Suppressor macrophage treated with lipopolysaccharide for 4 hours (primary cell): ENCODE measurements at places on chromosomes 6 and 20.
A peak's percentile ranks its signal among the peaks of the same experiment; 100 is the strongest.

DNA sequence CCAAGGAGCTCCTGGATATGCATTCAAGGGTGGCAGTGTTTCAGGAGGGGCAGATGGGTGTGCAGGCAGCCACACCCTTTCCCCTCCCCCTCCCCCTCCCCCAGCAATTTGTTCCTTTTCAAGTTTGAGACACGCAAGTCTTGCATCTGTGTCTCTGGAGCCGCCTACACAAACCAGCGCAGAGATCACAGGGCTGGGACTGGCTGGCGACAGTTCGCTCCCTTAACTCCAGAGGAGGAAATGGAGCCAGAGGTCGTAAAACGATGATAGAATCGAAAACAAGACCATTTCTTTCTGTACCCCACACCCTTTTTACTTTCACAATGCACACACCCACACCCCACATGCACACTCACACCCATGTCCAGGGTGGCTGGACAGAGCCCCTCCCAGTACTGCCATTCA, 163.1 kb downstream of the LY86 start:
- DNase-seq = peak; percentile 90

DNA sequence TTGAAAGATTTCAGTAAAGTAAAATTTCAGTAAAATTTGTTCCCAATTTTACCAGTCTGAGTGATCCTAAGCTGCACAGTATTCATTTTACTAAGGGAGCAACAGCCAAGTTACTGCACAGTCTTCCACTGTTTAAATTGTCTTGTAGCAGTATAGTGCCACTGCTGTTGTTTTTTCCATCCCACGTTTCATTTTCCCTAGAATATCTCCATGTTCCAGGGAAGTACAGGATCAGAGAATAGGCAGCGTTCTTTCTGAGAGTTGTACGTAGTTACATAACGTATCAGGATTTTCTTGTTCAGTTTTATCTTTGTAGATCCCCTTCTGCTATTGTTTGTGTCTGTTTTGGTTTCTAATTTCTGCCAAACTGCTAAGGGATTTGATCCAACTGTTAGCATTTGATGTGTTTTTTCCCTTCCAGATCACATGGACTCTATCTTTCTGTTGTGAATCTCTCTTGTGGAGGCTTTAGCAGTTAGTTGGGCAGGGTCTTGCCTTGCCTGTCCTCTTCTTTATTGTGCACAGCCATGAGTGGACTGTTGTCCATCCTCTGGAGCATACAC, 38.4 kb downstream of the BCKDHB start:
- no peak for DNase-seq

DNA sequence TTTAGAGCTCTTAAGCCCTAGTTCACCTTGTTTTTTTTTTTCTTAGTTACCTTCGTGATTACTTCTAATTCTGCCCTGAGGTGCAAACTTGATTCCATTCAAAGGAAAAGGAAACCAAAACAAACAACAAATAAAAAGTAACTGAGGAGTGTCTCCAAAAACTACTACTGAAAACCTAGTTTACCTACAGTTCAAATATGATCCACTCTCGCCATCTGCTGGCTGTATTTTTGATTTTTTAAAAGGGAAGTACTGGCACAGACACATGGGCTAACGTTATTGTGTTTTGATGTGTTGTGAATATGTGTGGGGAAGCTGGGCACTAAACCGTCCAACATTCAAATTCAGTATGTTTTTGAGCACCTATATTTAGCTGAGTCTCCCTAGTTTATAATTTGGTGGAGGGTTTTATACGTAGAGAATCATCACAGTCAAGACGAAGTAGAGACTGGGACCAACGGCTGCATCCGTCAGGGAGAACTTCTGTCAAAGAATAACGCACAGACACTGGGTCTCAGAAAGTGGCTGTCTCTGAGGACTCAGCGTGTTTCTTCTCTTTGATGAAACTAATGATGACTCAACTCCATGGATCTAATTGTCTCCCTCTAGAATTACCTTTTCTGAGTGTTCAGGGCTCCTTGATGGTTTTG, 373.5 kb upstream of the BTBD3 start:
- DNase-seq = peak; percentile 74

- DNase-seq = no peak
Measured at GRCh38 chr6:41712651-41713103, 22.7 kb downstream of the TFEB start.

GRCh38 chr6:6875818-6876470, 231.8 kb upstream of the RREB1 start:
- peak; percentile 87 for DNase-seq

DNA sequence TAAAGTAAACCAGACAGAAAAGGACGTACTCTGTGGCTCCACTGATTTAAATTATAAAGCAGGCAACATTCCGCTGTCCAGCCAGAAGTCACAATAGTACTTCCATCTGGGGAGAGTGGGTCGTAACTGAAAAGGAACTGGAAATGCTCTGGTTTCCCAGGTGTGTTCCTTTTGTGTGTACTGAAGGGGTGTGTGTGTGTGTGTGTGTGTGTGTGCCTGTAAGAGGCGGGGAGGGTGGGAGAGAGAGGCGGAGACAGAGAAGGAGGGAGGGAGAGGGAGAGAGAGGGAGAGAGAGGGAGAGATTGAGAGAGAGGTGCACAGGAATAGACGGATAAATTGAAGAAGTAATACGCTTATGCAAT, 178.4 kb upstream of the ZNF184 start:
- DNase-seq = no peak

DNA sequence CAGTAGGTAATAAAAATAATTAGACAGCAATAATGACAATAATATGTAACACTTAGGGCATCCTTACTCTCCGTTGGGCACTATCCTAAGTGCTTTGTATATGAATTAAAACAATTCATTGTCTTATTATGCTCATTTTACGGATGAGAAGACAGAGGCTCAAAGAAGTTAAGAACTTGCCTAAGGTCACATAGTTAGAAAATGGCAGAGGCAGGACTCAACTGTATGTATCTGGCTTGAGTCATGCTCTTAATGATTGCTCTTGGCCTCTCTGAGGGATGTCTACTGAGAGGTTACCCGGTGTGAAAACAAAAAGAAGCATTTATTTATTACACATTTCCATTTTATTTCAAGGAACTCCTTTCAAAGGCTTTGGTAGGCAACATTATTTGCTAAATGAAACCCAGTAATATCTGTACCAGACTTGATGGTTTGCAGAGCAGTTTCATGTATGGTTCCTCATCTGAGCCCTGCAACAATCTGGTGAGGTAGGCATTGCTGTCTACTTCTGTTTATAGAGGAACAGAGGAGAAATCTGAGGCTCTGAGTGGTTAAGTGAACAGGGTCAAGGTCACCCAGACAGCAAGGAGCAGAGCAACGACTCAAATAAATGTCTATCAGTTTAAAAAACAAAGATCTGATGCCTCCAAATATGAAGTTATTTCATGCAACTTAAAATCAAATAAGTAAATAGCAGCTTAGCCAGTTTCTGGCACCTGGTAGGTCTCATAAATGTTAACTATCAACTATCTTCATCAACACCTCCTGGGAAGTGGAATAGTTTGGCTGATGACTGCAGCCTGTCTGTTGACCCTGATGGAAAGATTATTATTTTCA, 4.2 kb upstream of the PARD6B start:
- DNase-seq = peak; percentile 45

DNA sequence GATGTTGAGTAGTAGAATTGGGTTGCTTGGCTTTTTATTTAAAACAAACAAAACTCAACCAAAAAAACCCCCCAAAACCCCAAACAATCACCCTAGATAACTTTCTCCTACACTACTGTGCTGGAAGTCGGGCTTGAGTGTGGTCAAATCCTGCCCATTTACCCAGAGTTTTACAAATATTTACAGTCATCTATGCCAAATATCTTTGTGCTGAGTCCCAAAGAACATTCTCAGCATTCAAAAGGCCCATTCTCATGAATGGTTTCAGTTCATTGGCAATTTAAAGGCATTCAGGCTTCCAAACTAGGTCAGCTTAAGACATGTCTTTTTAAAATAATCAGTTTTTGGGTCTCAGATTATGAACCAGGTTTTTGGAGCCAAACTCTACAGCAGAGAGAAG, 1.8 kb downstream of the RNF144B start:
- DNase-seq = no peak

GRCh38 chr6:100899202-100899601, 18.1 kb upstream of the ASCC3 start:
- DNase-seq = no peak

GRCh38 chr20:54650052-54650719, 174.8 kb downstream of the DOK5 start:
- no peak for DNase-seq

GRCh38 chr6:82989736-82990290, 75.8 kb downstream of the UBE3D start:
- DNase-seq = no peak

GRCh38 chr6:3289664-3290055, 30.9 kb downstream of the PSMG4 start:
- DNase-seq = no peak

- no peak for DNase-seq
Measured at GRCh38 chr6:166586424-166587156, at the start of gene RAMACL. TSS of gene RAMACL (minus strand) at chr6:166586678. CDS start at chr6:166586477, 201 bp downstream.

- no peak for DNase-seq
Measured at GRCh38 chr20:62489186-62489931, 13.6 kb upstream of the GATA5 start.

GRCh38 chr6:133939778-133940667, 13.0 kb upstream of the TBPL1 start:
- no peak for DNase-seq

DNA sequence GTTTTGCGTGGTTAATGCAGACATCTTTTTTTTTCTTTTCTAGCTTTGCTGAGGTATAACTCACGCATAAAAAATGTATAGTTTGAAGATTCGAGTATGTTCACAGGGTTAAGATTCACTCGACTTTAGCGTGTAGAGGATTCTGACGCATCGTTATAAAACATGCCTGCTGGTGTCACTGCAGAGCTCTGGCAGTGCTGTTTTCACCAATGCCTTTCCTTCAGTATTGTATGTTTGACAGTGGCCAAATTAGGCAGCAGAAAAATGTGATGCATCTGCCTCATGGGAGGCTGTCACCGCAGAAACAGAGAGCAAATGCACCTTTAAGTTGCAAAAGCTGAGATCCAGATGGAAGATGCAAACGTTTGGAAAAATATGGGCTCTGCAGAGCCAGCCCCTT, 18.0 kb upstream of the SIRPB2 start:
- peak; percentile 63 for DNase-seq

- no peak for DNase-seq
Measured at GRCh38 chr20:35295058-35295457, 2.8 kb upstream of the FAM83C start.

GRCh38 chr6:110392727-110393126, 22.6 kb downstream of the DDO start:
- no peak for DNase-seq

DNA sequence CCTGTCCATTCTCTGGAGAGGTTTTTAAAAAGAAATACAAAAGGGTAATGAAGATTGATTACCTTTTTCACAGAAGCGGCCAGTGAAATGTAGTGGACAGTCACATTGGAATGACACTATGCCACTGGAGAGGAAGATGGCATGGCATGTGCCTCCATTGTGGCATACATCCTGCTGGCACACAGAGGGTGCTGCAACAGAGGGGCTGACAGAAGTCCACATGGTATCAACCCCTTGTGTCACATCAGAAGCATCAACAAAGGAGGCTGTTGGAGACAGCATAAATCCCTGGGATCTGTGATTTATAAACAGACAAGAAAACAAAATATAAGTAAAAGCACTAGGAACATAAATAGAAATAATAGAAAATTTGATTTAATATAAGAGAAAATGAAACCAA, 594.9 kb downstream of the PHF3 start:
- DNase-seq = no peak

GRCh38 chr6:151242420-151242861, 2.7 kb downstream of the AKAP12 start:
- no peak for DNase-seq

DNA sequence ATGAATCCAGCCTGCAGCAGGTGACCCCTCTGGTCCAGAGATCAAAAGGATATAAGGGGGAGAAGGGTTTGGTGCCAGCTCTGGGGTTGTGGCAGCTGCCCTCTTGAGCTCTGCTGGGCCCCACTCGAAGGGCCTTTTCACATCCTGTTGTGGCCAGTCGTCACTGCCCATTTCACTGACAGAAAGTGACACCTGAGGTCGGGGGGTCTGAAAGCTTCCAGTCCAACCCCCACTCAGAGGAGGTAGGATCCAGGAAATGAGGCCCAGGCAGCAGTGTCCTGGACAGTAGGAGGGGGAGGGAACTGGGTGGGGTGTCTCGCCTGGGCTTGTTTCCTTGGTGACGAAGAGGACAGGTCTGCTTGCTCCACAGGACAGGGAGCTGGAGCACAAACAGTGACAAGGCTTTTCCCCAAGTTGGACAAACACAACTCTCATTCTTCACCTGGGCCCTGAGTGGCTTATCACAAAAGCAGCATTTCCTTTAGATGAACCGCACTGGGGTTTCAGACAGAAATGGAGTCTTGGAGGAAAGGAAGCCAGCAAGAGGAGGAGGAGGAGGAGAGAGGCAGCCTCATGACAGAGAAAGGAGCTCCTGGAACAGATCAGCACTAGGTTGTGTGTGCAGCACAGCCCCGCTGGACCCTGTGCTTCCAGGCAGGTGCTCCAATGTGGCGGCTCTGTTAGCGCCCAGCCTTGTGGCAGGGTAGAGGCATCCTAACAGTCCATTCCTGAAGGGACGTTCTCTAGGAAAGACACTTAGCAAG, 11.0 kb downstream of the FRS3 start:
- no peak for DNase-seq
